ENCODE measurements at places on chromosomes 4 and X. TPM values are rescaled to one million over a fixed set of nuclear protein-coding genes. Genes with fewer than 3 reads are reported as not detected.

The FAM149A gene
- total RNA-seq, result 16.5 TPM

The SSX3 gene
- total RNA-seq, result not detected

The TLR2 gene
- 38.5 TPM for total RNA-seq

The ZNF157 gene
- 0.14 TPM for total RNA-seq

The CXorf49B gene
- not detected for total RNA-seq

The SLC10A6 gene
- total RNA-seq, result 3.6 TPM

The WDR44 gene
- 19.1 TPM for total RNA-seq

DNA sequence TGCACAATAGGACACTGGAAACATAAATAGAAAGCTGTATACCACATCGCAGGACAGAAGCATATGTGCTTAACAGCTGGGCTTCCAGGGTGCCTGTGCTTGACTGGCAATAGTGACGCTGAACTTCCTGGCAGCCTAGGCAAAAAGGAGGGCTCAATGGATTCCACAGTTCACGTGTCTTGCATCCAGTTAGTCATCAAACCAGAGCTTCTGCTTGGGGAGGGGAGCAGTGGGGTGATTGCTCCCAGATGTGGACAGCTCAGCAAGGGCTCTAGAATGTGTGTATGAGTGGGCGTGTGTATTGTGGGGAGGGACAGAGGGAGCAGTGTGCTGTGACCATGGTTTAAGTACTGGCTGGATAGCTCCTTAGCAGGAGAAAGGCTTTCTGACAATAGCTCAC is 2.3 kb downstream of the PRRG3 start:
- DNase-seq, result peak; percentile 62

DNA sequence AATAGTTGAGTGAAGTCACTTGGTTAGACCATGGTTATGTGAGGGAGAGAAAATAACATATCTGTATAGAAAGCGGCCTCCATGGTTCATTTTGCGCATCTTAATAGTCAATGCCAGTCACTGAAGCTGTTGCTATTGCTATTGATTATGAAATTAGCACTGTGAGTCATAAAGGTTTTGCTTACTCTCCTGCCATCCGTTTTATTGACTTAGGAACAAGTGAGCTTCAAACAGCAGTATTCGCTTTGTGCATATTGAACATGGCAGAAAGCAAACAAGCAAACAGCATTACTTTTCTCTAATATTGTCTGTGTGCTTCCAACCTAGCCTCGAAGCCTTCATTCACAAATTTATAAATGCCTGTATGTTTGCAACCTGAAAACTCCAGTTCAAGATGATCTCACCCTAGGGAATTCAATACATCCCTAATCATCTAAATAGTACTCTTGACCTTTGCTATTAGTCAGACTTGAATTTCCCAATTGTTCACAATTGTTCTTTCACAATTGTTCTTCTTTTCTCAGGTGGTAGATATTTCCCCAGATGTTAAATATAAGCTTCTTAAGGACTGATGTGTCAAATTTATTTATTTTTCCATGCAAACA is 55.9 kb upstream of the GABRA2 start:
- no peak for DNase-seq

- no peak for DNase-seq
Measured at GRCh38 chrX:135632353-135632752, 81.1 kb upstream of the CT45A1 start.

- DNase-seq, result peak; percentile 91
Measured at GRCh38 chr4:84582302-84582987, 482 bp upstream of the CDS1 start.

- DNase-seq, result no peak
Measured at GRCh38 chrX:42151808-42152207, 228.5 kb upstream of the CASK start.

- DNase-seq, result no peak
Measured at GRCh38 chrX:98289726-98290125, 1406.0 kb downstream of the RPA4 start.

- peak; percentile 1 for DNase-seq
Measured at GRCh38 chrX:150352581-150352980, 10.5 kb upstream of the MAMLD1 start.

DNA sequence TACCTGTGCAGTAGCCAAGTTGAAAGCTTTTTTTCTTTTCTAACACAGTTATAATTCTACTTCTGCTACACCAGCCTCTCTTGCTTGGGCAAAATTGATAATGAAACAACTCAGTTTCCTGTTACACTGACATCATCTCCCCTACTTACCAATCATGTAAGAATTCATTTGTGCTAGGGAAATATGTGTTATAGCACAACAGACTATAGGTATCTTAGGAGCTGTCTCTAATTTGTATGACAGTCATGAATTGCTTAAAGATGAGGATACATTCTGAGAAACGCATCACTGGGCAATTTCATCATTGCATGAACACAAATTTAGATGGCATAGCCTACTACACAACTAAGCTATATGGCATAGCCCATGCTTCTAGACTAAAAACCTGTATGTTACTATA is 246.3 kb upstream of the ANKRD50 start:
- no peak for DNase-seq

GRCh38 chr4:112153211-112153791 is 8.0 kb downstream of the FAM241A start:
- no peak for DNase-seq

GRCh38 chr4:189656641-189657040 is 284.0 kb upstream of the FRG1 start:
- no peak for DNase-seq

GRCh38 chrX:110561034-110561433 is 202.4 kb downstream of the RTL9 start:
- DNase-seq, result no peak

GRCh38 chrX:119734897-119735339 is 23.5 kb upstream of the SOWAHD start:
- no peak for DNase-seq

- DNase-seq, result no peak
Measured at GRCh38 chr4:40448875-40449274, 113.7 kb downstream of the CHRNA9 start.

- DNase-seq, result no peak
Measured at GRCh38 chr4:12911750-12912358, 572.3 kb downstream of the RAB28 start.

DNA sequence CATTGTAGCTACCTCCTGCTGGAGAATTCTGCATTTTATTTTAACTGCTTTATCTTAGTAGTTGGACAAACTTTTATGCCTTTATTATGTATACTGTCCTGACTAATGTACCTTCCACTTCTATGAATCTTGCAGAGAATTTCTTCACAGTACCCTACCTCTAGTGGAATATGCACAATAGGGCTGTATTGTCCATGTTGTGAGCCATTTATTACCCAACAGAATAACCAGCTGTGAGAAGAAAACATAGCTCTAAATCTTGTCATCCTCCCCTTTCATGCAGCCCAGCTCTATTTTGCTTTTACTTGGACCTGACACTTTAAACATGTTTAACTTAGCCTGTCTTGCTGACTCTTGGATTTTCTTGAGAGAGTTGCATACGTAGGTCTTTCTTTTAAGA is 56.2 kb downstream of the MCUB start:
- DNase-seq, result no peak

DNA sequence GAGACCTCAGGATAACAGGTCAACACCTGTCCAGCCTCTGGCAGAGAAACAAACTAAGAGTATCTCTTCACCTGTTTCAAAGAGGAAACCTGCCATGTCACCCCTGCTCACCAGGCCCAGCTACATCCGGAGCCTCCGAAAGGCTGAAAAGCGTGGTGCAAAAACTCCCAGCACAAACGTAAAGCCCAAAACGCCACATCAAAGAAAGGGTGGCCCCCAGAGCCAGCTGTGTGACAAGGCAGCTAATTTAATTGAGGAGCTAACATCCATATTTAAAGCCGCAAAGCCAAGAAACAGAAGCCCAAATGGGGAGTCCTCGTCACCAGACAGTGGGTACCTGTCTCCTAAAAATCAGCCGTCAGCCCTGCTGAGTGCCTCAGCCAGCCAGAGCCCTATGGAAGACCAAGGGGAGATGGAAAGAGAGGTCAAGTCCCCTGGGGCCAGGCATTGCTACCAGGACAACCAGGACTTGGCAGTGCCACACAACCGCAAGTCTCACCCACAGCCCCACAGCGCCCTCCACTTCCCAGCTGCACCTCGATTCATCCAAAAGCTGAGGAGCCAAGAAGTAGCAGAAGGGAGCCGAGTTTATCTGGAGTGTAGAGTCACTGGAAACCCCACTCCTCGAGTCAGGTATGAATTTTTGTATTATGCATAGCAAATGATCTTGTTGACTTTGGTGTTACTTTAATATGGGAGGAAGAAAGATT is 15.1 kb downstream of the PALLD start:
- DNase-seq, result no peak

Data from posterior vena cava (tissue), 2 donors.